ENCODE measurements at places on chromosomes 11 and 22.
A peak's percentile ranks its signal among the peaks of the same experiment; 100 is the strongest.

GRCh38 chr22:40036591-40037225, 42.0 kb downstream of the FAM83F start:
- DNase-seq = peak; percentile 70

DNA sequence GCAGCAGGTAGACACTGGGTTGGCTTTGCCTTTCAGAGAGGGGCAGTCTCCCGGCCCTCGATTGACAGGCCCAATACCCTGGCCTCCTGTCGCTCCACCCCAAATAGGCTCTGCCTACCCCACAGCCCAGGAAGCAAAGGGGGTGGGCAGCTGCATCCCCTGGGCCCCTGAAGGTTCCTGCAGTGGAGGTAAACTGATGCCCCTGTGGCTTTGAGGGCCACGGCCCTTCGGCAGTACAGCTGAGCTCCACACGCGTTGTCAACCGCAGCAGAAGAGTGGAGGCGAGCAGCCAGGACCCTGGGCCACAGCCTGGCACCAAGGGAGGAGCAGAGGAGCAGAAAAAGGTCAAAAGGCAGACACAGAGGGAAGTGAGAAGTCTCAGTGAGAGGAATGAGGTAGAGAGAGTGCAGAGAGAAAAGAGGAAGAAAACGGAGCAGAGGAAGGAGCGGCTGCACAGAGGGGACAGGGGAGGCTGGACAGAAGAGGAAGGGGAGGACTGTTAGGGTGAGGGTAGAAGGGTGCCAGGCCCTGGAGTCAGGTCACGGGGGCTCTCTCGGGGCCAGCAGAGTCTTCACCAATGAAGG, 64.0 kb downstream of the SLC22A12 start:
- no peak for DNase-seq

- DNase-seq = no peak
Measured at GRCh38 chr22:36002084-36002483, 26.5 kb downstream of the RBFOX2 start.

DNA sequence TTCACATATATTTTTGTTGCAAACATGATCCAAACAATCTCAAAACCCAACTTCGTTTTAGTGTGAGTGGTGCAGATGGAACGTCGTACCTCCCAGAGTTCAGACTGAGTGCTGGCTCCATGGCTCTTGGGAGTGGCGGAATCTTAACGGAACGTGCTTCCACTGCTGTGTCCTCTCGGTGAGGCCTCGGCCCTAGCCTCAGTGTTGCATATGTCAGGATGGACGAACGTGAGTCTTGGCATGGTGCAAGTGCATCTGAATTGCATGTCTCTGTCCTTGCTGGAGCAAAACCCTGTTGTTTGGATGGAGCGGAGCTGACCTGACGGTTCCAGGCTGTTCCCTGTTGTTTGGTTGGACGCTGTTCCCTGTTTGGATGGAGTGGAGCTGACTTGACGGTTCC, 306.8 kb downstream of the TBC1D22A start:
- no peak for DNase-seq

- peak; percentile 78 for DNase-seq
Measured at GRCh38 chr11:128472128-128473089, 114.9 kb downstream of the ETS1 start.

- DNase-seq = peak; percentile 81
Measured at GRCh38 chr11:58567889-58568512, 7.7 kb downstream of the LPXN start.

GRCh38 chr11:60777572-60777971, 7.6 kb upstream of the MS4A10 start:
- DNase-seq = no peak

GRCh38 chr11:72774499-72774898, 19.3 kb downstream of the STARD10 start:
- no peak for DNase-seq

GRCh38 chr11:69918938-69919650, 99.9 kb upstream of the FGF3 start:
- peak; percentile 82 for DNase-seq

GRCh38 chr11:5267033-5267563, 2.6 kb downstream of the HBE1 start:
- DNase-seq = no peak

- DNase-seq = no peak
Measured at GRCh38 chr11:66494935-66495334, 14.7 kb downstream of the DPP3 start.

GRCh38 chr11:122089111-122089510, 26.9 kb downstream of the BLID start:
- DNase-seq = no peak

GRCh38 chr11:69298267-69299022, 4.5 kb downstream of the MYEOV start:
- DNase-seq = peak; percentile 49

- DNase-seq = peak; percentile 84
Measured at GRCh38 chr22:37804881-37805809, 2.6 kb upstream of the GCAT start.

DNA sequence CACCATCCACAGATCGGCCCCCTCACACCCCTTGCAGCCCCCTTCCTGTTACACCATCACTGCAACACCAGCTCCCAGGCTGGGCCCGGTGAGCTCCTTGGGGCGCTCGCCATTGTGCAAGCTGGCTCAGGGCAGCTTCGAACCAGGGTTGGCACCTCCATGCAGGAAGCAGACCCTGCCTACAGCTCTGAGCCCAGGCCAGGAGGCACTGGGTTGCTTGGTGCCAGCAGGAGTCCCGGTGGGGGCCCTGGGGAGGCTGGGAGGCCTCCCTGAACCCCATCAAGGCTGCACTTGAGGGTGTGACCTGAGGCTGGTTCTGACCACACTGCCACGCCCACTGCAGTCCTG, 417.1 kb downstream of the CTTN start:
- DNase-seq = no peak

- no peak for DNase-seq
Measured at GRCh38 chr11:24238771-24239645, 257.8 kb upstream of the LUZP2 start.

DNA sequence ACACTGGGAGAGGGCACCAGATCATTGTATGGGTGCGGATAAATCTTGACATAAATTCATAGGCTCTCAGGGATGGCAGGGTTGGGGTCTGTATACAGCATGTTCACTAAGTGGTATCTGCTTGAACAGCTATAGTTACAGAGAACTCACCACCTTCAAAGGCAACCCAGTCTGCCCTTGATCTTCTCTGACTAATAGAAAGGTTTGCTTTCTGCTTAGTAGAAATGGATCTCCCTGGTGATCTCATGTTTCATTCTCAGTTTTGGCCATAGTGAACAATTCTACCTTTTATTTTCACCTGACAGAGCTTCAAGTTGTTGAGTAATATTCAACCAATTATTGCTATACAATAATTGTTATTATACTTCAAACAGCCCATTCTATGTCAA, 32.4 kb downstream of the CNTF start:
- DNase-seq = no peak

DNA sequence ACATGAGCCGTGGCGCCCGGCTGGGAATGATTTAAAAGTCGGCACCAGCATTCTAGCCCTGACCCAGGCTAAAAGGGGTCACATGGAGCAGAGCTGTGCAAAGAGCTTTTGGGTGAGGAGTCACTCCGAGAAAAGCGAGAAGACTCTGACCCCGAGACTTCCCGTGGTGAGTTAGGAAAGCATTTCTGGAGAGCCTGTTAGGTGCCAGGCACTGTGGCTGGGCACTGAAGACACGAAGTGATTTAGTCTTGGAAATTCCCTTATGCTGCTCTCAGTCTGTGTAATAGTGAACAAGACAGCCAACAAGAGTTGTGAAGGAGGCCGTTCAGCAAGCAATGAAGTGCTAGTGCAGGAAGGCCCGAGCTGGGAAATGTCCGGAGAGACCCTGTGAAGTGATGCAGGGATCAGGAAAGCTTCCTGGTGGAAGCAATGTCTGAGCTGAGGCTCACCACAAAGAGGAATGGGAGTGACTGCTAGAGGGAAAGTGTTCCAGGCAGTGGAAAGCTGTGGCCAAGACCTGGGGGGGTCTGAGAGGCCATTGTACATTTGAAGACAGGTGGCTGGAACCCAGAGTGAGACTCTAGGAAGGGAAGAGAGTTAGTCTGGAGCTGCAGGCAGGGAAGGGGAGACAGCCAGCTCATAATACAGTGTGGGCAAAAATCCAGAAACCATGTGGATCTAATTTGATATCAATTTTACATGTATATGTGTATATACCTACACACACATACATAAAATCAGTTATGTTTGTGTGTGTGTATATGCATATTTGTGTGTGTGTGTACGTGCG, 31.6 kb downstream of the MARK2 start:
- no peak for DNase-seq

- DNase-seq = no peak
Measured at GRCh38 chr11:113202431-113202830, 112.0 kb upstream of the TTC12 start.
